AG04450 (cell line): ENCODE measurements at places on chromosomes 3 and 15. TPM values are rescaled to one million over a fixed set of nuclear protein-coding genes. Genes with fewer than 3 reads are reported as not detected.

DNA sequence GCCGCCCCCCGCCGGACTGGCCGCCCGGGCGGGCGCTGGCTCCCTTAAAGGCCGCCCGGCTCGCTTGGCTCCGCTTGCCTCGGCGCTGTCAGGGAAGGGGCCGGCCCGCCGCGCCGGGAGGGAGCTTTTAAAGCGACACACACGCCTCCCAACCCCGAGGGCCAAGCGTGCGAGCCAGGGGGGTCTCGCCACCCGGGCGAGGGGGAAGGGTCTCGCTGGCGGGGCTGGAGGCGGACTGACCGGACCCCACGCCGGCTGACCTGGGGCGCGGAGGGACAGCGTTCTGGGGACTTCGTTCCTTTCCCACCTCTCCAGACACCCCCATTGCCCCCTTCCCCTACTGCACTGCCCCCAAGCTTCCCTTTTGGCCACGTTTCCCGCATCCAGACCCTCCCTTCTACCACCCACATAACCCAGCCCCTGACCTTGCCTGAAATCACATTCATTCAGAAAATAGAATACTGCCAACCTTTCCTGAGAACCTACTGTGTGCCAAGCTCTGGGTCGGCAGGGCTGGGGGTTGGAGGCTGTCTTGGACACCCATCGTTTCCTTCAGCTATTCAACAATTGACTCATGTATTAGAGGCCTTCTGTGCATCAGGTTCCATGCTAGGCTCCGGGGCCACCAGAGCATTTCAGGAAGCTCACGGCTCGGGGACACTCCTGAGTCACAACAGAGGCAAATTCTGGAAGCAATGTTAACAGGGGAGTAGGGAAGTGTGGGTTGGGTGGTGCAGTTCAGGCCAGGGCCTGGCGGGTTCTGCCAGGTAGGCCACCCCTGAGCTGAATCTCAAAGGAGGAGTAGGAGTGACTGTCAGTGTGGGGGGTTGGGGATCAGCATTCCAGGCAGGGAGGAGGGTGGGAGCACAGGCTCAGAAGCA, at the start of gene INSYN1:
TSS of gene INSYN1 (minus strand) at position 102 of the 881 bp plus-strand sequence. CDS start 2,221 bp downstream, outside the sequence.
- no peak for DNase-seq

DNA sequence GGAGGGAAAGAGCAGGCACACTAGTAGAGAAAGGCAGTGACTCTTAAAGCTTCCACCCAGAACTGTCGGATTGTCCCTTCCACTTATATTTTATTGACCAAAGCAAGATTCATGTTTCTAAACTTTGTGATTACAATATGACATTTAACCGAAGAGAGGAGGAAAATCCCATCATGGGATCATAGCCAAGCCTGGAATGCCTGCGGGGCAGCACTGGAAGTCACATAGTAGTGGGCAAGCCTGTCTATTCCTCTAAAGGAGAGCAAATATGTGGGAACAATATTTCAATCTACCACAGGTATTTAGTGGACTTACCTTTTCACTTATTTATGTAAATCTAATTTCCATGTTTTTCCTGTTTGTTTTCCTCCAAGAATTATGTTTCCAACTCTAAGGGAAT, 3.8 kb upstream of the TMOD3 start:
- DNase-seq: no peak

DNA sequence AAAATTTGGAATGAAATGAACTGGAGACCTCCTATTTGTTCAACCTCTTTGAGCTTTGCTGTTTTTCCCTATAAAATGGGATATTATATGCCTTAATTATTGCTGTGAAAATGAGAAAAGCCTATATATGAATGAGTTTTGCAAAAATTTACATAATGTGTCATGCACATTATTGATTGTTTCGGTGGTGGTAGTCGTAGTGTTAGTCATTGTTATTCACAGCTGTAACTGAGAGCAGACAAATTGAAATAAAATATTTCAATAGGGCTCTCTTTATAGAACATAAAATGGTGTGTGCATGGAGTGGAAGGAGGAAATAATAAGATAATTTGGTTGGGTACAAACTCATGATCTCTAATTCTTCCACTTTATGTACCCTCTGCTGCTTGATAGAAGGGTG, 153.7 kb upstream of the GADL1 start:
- no peak for DNase-seq

DNA sequence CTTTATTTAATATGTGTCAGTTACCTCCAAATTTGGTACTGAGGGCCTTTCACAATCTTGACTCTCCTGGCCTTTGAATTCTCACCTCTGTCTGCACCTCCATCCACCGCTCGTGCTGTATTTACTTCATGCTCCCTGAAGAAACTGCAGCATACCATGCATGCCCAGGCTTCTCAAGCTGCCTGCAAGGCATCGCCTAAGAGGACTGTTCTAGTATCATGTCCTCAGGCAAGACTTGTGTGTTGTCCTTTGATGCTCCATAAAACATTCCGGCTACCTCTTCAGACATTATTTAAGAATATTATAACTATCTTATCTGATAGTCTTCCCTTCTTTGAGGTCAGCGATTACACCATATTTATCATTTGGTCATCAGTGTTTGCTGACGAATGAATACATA, 682.5 kb downstream of the NR2F2 start:
- no peak for DNase-seq

GRCh38 chr15:75725006-75725718, 12.5 kb upstream of the CSPG4 start:
- DNase-seq: no peak

- no peak for DNase-seq
Observed at GRCh38 chr3:78048698-78049097, 1008.8 kb downstream of the ROBO2 start.

- DNase-seq: no peak
Observed at GRCh38 chr15:78000091-78000926, 77.2 kb downstream of the TBC1D2B start.

GRCh38 chr3:42572278-42572677, 9.5 kb downstream of the SEC22C start:
- DNase-seq: no peak

DNA sequence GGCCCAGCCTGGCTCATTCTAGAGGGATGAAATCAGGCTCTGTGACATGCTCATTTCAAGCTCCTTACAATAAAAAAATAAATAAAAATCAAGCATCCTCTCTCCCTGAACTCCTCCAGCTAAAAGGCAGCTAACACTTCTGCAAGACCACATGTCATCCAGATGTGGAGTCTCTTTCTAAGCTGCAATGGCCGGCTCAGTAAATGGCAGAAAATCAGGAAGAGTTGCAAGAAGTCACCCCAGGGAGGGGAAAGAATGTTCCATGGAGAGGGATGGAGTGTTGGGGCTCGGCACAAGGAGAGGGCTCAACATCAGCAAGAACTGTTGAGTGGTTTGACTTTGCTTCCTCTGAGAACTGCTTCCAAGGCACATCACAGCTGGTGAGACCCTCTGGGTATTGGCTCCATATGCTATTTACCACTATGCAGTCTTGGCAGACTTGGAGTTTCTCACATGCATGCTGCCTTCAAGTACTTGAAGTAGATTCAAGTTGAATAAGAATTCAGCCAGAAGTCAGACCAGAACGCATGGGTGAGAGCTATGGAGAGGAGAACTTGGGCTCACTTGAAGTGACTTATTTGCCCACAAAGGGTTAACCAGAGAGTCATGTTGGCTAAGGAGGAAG, 689.0 kb downstream of the NTRK3 start:
- DNase-seq: no peak

DNA sequence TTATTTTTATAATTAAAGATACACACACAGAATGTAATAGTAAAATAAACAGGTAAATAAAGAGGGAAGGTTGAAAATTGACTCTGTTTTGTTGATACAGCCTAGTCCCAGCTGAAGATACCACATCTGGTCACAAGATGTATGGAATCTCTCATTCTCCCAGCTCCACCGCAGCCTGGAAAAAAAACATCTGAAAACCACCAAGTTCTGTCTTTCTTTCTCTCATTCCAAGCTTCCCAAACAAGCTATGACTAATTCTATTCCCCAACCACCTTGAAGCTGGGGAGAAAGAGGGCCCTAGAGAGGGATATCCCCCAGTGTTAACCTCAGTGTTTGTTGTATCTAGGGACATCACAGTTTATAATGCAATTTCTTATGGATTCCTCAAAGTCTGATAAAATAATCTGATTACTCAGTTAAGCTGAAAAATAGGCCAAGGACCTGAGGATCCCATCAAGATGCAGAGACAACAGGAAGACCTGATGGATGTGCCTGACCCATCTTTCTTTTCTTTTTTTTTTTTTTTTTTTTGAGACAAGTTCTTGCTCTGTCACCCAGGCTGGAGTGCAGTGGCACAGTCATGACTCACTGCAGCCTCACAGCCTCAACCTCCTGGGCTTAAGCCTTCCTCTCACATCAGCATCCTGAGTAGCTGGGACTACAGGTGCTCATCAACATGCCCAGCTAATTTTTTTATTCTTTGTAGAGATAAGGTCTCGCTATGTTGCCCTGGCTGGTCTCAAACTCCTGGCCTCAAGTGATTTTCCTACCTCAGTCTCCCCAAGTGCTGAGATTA, 38.1 kb downstream of the SRGAP3 start:
- no peak for DNase-seq

DNA sequence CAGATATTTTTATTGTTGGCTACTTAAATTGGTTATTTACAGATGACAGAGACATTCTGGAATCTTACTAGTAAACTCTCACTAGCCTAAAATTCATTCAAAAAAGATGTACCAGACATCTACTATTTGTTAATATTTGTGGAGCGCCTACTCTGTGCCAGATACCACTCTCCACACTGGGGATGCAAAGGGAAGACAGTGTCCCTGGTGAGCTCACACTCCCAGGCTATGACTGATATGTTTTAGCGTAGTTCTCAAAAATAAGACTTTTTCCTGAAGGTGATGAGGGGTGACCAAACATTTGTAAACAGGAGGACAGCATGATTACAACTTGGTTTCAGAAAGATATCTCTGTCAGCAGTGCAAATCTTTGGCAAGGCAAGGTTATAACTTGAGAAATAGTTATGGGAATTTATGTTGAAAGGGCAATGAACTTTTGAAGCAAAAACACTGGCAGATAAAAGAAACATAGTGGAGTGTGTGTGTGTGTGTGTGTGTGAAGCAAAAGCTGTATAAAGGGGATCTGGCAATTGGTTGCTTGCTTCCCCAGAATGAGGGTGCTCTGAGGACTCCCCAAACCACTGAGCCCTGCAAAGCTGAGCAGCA, 51.2 kb downstream of the HACD2 start:
- no peak for DNase-seq

GRCh38 chr3:187947927-187948682, 202.8 kb upstream of the BCL6 start:
- no peak for DNase-seq

- DNase-seq: no peak
Observed at GRCh38 chr3:30634761-30635735, 28.6 kb downstream of the TGFBR2 start.

DNA sequence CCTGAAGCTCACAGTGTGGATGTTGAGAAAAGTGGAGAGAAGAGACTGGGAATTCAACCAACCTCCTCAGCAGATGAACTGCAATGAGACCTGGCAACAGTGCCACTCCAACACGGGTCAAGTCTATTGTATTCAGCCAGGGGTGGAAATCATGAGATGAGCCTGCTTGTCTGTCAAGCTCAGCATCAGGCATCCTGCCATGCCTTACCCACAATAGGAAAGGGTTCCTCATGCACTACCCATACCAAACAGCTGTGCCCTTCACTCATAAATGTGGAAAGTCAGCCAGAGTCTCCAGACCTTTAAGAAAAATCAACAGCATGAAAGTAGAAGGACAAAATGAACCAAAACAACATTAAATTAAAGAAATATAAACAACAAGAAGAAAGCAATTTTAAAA, 542.1 kb downstream of the EPHB1 start:
- DNase-seq: no peak

DNA sequence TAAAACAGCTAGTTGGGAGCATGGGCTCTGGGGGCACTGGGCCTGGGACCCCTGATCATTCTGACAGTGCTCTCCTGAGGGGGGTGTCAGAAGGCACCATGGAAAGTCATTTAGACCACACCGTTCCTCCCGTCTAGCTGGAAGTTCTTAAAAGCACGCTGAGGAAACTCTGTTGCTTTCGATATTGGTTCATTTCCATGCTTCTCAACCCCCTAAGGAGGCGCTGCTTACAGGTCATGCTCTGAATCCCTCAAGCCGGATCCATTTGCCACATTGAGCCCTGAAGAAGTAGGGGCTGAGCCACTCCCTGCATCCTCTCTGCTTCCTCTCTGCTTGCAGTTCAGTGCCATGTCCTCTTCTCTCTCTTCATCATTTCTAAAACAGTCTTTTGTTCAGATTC, 187.2 kb downstream of the CACNA2D3 start:
- DNase-seq: no peak

GRCh38 chr15:100941536-100941935, 22.4 kb downstream of the LRRK1 start:
- no peak for DNase-seq

DNA sequence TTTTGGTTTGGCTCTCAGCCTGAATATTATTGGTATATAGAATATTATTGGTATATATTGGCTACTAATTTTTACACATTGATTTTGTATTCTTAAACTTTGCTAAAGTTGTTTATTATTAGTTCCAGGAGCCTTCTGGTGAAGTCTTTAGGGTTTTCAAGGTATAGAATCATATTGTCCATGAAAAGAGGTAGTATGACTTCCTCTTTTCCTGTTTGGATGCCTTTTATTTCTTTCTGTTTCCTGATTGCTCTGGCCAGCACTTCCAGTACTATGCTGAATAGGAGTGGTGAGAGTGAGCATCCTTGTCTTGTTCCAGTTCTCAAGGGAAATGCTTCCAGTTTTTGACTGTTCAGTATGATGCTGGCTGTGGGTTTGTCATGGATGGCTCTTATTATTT, 107.3 kb upstream of the LIPC start:
- DNase-seq: no peak

DNA sequence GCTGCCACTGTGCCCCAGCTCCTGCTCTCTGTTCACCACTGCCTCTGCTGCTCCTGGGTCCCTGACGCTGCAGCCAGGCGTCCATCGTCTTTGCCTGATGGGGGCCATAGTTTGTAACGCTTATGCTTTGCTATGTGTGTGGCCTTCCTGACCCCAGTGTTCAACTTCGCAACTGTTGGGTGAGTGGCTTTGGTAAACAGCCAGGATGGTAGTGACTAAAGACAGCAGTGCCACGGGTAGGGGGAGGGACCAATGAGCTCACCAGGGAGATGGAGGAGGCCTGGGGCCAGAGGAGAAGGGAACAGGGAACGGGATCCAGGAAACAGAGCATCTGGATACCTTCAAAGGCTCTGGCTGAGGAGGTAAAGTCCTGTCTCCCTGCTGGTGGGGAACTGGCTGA, 75.9 kb upstream of the ALDH1L1 start:
- DNase-seq: no peak

GHRL gene
- 0.10 TPM in 1 of 2 replicates, not detected in the other for polyA plus RNA-seq

AGTR1 gene
- polyA plus RNA-seq: 0.20 and 0.35 TPM in 2 replicates

SLC35G2 gene
- polyA plus RNA-seq: 13.3 and 18.1 TPM in 2 replicates

LYZL4 gene
- not detected in 2 replicates for polyA plus RNA-seq

LMCD1 gene
- polyA plus RNA-seq: 39.1 and 49.5 TPM in 2 replicates

GOLGA6A gene
- polyA plus RNA-seq: not detected in 2 replicates

ITIH1 gene
- not detected in 2 replicates for polyA plus RNA-seq

CYP19A1 gene
- not detected in 2 replicates for polyA plus RNA-seq

TBC1D5 gene
- 35.5 and 44.6 TPM in 2 replicates for polyA plus RNA-seq

WNT7A gene
- polyA plus RNA-seq: not detected in 2 replicates

SLC15A2 gene
- 0.52 and 0.63 TPM in 2 replicates for polyA plus RNA-seq

LTF gene
- polyA plus RNA-seq: 0.10 TPM in 1 of 2 replicates, not detected in the other

FSTL1 gene
- 1,126 and 1,300 TPM in 2 replicates for polyA plus RNA-seq
